ENCODE measurements at places on chromosomes 3 and 15.

GRCh38 chr15:81146466-81146865 is 12.4 kb downstream of the CFAP161 start:
- DNase-seq = no peak

GRCh38 chr3:120568598-120568997 is 27.5 kb upstream of the NDUFB4 start:
- DNase-seq = no peak

GRCh38 chr15:40906091-40906990 is 12.1 kb downstream of the VPS18 start:
- peak; percentile 93 for DNase-seq

DNA sequence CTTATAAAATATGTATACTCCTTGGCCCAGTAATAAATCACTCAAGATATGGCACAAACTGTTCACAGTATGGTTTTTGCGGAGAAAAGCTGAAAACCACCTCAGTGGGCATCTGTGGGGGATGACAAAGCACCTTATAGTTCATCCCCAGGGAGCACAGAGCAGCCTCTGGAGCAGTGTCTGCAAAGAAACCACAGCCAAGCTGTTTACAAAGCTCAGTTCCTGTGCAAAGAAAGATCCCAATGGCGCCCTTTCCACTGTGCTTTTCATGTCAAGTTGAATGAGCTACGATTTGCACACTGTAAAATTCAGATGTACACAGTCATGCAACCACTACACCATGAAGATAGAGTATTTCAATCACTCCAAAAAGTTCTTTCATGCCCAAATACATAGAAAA is 2.5 kb upstream of the EFCC1 start:
- no peak for DNase-seq

GRCh38 chr15:66770518-66771350 is 68.7 kb downstream of the SMAD6 start:
- no peak for DNase-seq

GRCh38 chr3:151924753-151925152 is 51.3 kb downstream of the SUCNR1 start:
- no peak for DNase-seq

GRCh38 chr3:56799251-56799882 is 2.4 kb downstream of the ARHGEF3 start:
- peak; percentile 30 for DNase-seq

DNA sequence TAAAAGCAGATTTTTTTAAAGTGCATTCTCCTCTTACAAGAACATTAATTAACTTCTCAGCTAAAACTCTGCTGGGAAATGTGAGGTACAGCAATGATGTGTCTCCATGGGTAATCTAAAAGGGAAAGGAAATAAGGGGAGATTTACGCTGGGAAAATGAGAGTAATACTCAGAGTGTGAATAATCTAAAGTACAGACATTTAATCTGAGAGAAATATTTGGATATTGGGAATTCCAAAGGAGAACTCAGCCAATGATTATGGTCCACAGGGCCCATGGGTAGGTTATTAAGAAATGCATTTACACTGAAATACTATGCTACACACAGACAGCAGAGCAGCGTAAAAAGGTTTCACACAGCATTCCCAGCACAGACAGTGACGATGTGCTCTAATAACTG is 229.9 kb downstream of the MAGI1 start:
- no peak for DNase-seq

DNA sequence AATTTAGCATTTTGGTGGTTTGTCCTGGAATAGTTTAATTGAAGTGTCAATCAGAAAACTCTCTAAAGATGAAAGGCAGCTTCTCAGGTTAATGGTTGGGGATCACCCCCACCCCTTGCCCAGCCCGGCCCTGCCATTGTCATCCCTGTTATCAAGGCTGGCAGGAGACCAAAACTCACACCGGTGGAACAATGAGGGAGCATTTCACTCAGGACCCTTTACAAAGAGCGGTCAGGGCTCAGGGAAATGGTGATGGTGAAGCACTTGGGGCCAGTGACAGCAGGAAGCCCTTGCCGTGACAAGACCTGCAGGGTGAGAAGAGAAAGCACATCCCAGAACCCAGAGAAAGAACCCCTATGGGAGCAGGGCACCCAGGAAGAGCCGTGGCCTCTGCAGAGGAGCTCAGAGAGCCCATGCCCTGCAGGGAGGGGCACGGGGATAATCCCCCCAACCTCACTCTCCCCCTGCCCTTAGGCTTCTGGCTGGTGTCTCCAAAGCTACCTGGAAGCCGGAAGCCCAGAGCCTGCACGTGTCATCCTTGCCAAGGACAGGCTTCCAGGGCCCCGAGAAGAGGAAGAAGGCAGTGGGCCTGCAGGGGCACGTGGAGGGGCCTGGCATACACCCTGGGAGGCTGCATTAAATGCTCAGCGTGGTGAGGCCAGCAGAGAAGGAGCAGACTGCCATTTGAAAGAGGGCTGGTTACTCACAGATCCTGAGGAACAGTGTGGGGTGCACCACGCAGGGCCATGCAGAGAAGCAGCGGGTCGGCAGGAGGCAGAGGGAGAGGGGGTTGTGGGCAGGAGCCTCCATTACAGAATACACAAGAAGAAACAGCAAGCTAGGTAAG is 80.6 kb upstream of the PRR20G start:
- no peak for DNase-seq

DNA sequence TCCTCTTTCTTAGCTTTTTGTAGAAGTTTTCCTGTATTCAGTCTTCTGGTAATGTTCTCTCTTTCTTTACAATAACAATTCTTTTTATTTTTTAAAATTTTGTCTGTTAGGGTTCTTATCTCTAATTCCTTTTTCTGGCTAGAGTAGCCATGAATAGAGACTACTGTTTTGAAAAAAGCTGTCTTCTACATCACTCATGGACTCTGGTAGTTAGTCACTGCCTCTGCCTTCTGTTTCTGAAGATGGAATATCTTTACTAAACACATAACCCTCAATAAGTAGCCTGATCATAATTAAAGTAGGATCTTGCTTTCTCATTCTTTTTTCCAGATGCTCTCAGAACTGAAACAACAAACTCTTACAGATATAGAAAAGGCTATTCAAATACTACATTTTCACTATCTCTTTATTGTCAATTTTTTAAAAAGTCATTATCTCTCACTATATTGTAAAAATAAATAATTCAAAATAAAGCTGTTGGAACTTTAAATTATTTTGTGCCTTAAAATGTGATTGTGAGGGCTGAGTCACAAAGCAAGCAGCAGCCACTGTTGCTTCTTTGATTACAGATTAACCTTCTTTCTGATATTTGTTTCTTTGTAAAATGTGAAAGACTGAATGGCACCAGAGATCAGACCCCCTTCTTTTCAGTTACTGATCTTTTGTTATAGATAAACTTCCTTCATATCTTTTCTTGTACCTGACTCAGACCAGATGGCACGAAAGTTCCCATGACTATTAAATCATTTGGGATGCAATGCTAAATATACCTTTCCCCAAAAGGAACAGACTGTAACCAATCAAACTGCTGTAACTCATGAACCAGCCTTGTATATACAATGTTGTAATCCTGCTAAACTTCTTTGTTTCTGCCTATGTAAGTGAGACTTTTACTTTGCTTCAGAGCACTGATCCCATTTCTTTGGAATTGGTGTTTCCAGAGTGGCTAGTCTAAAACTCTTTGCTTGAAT is 1159.5 kb downstream of the IGSF11 start:
- no peak for DNase-seq
